Right lobe of liver (tissue), 6 donors: ENCODE measurements at places on chromosomes 7 and 10. TPM values are rescaled to one million over a fixed set of nuclear protein-coding genes. Genes with fewer than 3 reads are reported as not detected.
A peak's percentile ranks its signal among the peaks of the same experiment; 100 is the strongest.

GRCh38 chr10:102384053-102384452, 11.5 kb upstream of the NFKB2 start:
- no peak for DNase-seq

The SPDYE5 gene
- total RNA-seq: not detected

- DNase-seq: no peak
Observed at GRCh38 chr7:108239501-108240225, 109.5 kb upstream of the LAMB4 start.

GRCh38 chr10:77946084-77946483, 19.5 kb upstream of the DLG5 start:
- DNase-seq: no peak

- DNase-seq: no peak
Observed at GRCh38 chr10:126599949-126600682, 70.4 kb downstream of the C10orf90 start.

- no peak for DNase-seq
Observed at GRCh38 chr10:68784476-68784875, 42.9 kb upstream of the STOX1 start.

GRCh38 chr10:24008164-24009091, 200.5 kb upstream of the KIAA1217 start:
- DNase-seq: no peak

The CPVL gene
- total RNA-seq: 6.6 TPM

GRCh38 chr10:127980898-127981297, 74.0 kb downstream of the PTPRE start:
- no peak for DNase-seq

The SH2B2 gene
- 1.7 TPM for total RNA-seq

- DNase-seq: peak; percentile 65
Observed at GRCh38 chr7:2373124-2373556, 18.5 kb downstream of the EIF3B start.

DNA sequence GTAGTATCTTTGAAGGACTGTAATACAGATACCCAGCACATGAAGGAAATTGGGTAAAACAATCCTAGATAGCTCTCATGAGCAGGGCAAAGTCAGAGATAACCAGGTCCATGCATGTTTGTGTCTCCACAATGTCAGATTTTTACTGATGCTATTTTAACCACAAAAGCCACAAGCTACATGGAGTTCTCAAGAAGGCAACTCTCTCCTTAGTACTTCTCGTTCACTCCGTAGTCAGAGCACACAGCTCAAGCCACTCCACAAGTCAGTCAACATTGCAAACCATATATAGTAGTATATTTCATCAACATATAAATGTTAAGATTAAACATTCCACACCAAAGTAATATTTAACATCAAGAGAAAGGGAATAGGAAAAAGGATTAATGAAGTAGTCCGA, 98.0 kb upstream of the PIK3CG start:
- no peak for DNase-seq

The VSTM4 gene
- total RNA-seq: 2.1 TPM

DNA sequence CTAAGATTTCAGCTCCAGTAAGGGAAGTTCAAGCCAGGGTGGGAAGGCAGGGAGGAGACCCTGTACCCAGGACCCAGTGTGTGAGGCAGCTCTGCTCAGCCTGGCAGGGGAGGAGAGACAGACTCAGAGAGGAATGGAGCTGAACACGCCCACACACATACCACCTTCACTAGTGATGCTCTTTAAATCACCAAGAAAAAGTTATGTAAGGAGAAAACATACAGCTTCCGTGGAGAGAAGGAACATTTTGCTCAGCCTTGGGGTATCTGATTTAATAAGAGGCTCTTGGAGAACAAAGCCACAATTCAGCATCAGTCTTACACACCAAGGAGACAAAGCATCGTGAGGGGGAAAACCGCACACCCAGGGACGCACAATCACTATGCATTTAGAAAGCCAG, 62.9 kb downstream of the PRKAG2 start:
- DNase-seq: peak; percentile 7

GRCh38 chr10:123045961-123046731, 37.3 kb downstream of the ACADSB start:
- DNase-seq: no peak

The CHRM2 gene
- 0.25 TPM for total RNA-seq

- no peak for DNase-seq
Observed at GRCh38 chr7:142811154-142811737, 40.5 kb downstream of the PRSS2 start.

GRCh38 chr7:92133133-92133736, 1.0 kb downstream of the CYP51A1 start:
- DNase-seq: no peak

DNA sequence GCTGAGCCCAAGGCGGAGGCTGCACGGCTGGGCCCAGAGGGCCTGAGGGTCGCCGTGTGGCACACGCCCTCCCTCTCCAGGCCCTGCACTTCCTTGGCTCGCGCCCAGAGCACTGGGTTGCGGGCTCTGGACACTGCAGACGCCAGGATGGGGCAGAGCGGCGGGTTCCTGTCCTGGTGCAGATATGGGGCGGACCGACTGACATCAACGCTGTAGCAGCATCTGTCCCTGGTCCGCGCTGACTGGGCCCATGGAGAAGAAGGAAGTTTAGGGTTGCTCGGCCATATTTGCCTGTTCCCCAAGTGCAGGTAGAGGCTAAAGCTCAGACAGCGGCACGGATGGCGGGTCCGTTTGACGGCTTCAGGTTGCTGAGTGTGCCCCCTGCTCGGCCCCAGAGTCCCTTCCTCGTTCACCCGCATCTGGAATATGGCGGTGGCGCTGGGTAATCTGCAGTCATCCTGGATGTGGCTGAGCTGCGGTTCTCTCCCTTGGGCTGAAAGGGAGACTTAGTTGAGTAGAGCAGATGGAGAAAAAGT, 116.1 kb downstream of the OR13A1 start:
- DNase-seq: no peak

The HOXA9 gene
- total RNA-seq: 0.09 TPM

The HGF gene
- 20.2 TPM for total RNA-seq

The CPA5 gene
- not detected for total RNA-seq

GRCh38 chr10:74825371-74826141, 844 bp upstream of the KAT6B start:
- no peak for DNase-seq

GRCh38 chr7:28065721-28066285, 114.8 kb downstream of the JAZF1 start:
- DNase-seq: no peak

The ANK3 gene
- total RNA-seq: 7.8 TPM

GRCh38 chr7:38656968-38657367, 25.8 kb upstream of the AMPH start:
- no peak for DNase-seq

GRCh38 chr10:97263971-97264370, 28.5 kb downstream of the ARHGAP19 start:
- DNase-seq: no peak

- no peak for DNase-seq
Observed at GRCh38 chr10:61781969-61782403, 119.3 kb downstream of the CABCOCO1 start.

The AKR1C2 gene
- 287 TPM for total RNA-seq

GRCh38 chr7:68689087-68689433, 909.2 kb upstream of the AUTS2 start:
- no peak for DNase-seq

The CTAGE8 gene
- 1.2 TPM for total RNA-seq

The ZNF804B gene
- not detected for total RNA-seq

DNA sequence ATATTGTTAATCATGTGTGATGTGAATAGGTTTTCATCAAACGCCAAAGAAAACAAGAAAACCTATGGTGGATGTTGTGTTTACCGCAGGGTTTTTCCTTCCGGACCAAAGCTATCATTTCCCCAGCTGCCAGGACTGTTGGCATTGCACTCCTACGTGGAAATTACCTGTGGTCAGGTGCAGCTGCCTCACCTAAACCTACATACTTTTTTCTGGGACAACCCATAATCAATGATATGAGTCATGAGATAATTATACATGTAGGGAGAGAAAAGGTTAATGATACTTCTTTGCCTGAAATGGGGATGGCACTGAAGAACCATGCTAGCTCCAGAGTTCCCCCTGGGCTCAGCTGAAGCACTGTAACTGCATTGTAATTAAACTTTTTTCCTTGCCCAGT, 223.6 kb upstream of the SEMA3E start:
- no peak for DNase-seq

GRCh38 chr10:47104151-47104605, 192.9 kb downstream of the PTPN20 start:
- no peak for DNase-seq

GRCh38 chr7:33754933-33755928, 150.1 kb upstream of the BMPER start:
- DNase-seq: no peak

GRCh38 chr10:46171661-46172060, 115.1 kb upstream of the ANTXRL start:
- no peak for DNase-seq

DNA sequence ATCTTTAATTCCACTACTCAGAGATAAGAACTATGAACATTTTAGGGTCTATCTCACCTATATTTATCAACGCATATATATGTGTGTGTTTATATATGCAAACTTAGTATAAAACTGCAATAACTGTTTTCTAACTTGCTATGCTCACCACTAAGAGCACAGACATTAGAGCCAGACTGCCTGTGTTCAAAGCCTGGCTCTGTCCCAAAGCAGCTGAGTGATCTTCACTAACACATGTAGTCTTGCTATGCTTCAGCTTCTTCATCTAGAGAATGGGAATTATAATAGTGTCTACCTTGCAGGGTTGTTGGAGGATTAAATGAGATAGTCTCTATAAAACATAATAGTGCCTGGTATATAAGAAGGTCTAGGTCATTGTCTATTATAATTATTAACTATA, 165.5 kb downstream of the MAGI2 start:
- DNase-seq: no peak

- no peak for DNase-seq
Observed at GRCh38 chr7:105086850-105087249, 72.8 kb downstream of the KMT2E start.

The MRLN gene
- not detected for total RNA-seq

DNA sequence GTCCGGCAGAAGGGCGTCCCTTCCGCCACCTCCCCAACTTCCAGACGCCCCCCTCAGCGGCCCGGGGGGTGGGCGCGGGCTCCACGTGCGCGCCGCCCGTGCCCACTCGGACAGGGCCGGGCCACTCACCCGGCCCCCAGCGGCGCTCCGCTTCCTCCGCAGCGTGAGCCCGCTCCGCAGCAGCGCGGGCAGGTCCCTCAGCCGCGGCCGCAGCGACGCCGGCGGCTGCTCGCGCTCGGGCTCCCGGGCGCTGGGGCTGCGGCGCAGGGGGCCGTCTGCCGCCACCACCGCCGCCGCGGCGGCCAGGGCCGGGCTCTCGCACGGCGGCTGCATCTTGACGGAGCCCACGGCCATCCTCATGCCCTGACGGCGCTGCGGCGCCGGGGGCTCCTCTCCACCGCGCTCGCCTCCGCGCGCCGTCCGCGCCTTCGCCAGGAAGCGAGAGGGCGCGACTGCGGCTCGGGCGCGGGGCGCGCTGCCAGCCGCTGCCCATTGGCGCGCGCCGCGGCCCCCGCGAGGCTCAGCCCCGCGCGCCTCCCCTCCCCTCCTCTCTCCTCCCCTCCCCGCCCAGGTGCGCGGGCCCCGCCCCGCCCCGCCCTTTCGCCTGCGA, at the start of gene RAPGEF5:
Gene RAPGEF5, minus strand, starts transcription at position 454 of the 610 bp plus-strand sequence. Its CDS starts 94 bp downstream, at position 360.
- DNase-seq: peak; percentile 79

GRCh38 chr10:29613791-29614190, 21.0 kb downstream of the SVIL start:
- no peak for DNase-seq

DNA sequence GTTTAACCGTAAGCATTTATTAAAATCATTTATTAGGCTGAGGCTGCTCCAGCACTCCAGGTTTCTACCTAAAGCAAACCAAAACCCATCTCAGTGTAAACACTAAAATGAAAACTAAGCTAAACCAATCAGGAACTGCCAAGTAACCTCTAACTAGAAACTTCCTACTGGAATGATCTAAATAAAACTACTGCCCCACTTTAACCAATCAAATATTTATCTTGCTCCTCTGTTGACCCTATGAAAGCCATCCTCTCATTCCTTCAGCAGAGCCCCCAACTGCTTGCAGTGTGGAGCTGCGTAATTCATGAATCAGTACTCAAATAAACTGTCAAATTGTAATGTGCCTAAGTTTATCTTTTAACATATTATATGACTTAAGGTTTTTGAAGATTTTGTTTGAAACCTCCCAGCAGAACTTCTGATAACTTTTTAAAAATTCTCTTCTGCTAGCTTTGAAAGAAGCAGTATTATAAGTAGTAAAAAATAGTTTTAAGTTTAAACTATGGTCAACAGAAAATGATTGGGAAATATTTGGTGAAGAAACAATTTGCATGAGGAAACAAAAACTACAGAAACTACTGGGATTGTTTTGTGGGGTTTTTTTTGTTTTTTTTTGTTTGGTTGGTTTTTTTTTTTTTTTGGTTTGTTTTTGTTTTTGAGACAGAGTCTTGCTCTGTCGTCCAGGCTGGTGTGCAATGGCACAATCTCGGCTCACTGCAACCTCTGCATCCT, 47.4 kb downstream of the GPR37 start:
- no peak for DNase-seq

DNA sequence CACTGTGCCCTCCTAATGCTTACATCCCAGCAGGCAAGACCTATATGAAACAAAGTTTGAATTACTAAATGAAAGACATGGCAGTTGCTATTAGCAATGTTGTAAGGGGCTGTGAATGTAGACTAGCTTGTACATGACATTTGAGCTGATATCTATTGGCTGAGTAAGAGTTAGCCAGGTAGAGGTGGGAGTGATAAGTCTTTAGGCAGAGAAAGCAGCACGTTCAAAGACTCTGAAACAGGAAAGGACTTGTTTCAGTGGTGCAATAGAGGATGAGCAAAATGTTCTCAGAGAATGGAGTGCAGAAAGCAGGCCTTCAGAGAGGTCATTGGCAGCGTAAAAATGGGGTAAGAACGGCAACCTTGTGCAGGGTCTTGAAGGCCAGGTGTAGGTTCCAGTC, 687.6 kb downstream of the AUTS2 start:
- DNase-seq: no peak

The TRIM50 gene
- total RNA-seq: not detected

The JCAD gene
- 1.4 TPM for total RNA-seq

The TMEM196 gene
- not detected for total RNA-seq

DNA sequence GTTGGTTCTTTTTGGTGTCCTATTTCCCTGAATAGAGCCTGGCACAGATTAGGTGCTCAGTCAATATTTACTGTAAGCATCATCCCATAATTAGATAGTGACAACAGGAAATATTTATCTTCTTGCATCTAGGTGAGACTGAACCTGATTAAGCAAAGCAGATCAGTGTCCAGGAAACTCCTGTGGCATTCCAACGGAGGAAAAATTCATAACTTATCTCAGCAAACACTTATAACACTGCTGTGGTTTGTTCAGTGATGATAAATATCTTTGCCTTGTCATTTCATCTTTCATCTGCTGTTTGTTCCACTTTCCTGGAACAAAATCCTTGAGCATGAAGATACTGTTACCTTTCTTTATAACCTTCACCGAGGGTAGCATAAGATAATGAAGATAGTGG, 1160.3 kb upstream of the AUTS2 start:
- DNase-seq: no peak

GRCh38 chr7:118022546-118022945, 149.3 kb upstream of the CTTNBP2 start:
- no peak for DNase-seq

The GSDME gene
- total RNA-seq: 5.8 TPM
